Foreskin keratinocyte (primary cell): ENCODE measurements at places on chromosomes 12 and 14. TPM values are rescaled to one million over a fixed set of nuclear protein-coding genes. Genes with fewer than 3 reads are reported as not detected.

Gene SERPINA1
- 0.14 and 0.20 TPM in 2 replicates for total RNA-seq

Gene CIROP
- total RNA-seq: not detected in 2 replicates

Gene MIP
- not detected in 2 replicates for total RNA-seq

Gene TESPA1
- total RNA-seq: not detected in 2 replicates

Gene PTHLH
- total RNA-seq: 301 and 338 TPM in 2 replicates

Gene LTB4R2
- total RNA-seq: 11.6 and 12.8 TPM in 2 replicates

Gene SPX
- 0.18 and 0.31 TPM in 2 replicates for total RNA-seq

Gene AMDHD1
- total RNA-seq: 0.14 and 0.37 TPM in 2 replicates

Gene NFATC4
- 11.1 and 19.8 TPM in 2 replicates for total RNA-seq

Gene NKX2-1
- not detected in 2 replicates for total RNA-seq

Gene PPP1R1A
- total RNA-seq: not detected in 2 replicates

Gene NAA25
- 26.7 and 27.9 TPM in 2 replicates for total RNA-seq

Gene RND1
- 0.07 and 0.11 TPM in 2 replicates for total RNA-seq

Gene CDC42BPB
- total RNA-seq: 52.9 and 59.7 TPM in 2 replicates

Gene KSR2
- total RNA-seq: under 0.01 and 0.03 TPM in 2 replicates

Gene SMCO2
- total RNA-seq: 0.75 and 1.3 TPM in 2 replicates

Gene FZD10
- total RNA-seq: 4.4 and 8.2 TPM in 2 replicates

Gene CCDC38
- total RNA-seq: not detected in 2 replicates

Gene OR4E2
- not detected in 2 replicates for total RNA-seq

Gene PNMA1
- 12.2 and 13.6 TPM in 2 replicates for total RNA-seq

Gene REP15
- 3.4 TPM in 2 replicates for total RNA-seq

Gene SMOC1
- total RNA-seq: 23.1 and 49.3 TPM in 2 replicates

Gene MSRB3
- total RNA-seq: 12.3 and 16.4 TPM in 2 replicates
